ENCODE measurements at places on chromosomes 13 and 19.

- no peak for DNase-seq
Observed at GRCh38 chr13:73167028-73167820, 108.4 kb downstream of the KLF5 start.

- no peak for DNase-seq
Observed at GRCh38 chr19:37925212-37925611, 18.2 kb downstream of the SIPA1L3 start.

- DNase-seq, result no peak
Observed at GRCh38 chr19:3573162-3573857, 566 bp downstream of the HMG20B start.

- no peak for DNase-seq
Observed at GRCh38 chr13:67273001-67273400, 42.9 kb upstream of the PCDH9 start.

- peak; percentile 70 for DNase-seq
Observed at GRCh38 chr13:98239162-98240076, 62.4 kb upstream of the RNF113B start.

DNA sequence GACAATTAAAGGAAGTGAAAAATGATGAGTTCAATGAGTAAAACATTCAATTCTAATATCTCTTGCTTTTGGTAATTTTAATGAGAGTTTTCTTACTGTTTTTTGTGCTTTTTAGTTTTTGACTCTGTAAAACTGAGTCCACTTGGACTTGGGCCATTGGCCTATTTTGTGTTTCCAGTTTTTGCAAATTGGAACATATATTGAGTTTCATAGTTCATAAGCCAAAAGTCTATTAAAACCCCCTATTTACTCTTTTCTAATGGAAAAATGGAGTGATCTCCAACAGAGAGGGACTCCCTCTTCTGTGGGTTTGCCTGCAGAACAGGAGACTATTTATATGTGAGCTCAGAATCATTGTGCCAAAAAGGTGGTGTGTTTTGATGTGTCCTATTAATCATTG is 219.7 kb upstream of the SPRY2 start:
- no peak for DNase-seq
